Fibroblast of skin of scalp (primary cell): ENCODE measurements at places on chromosomes 4 and X.
A peak's percentile ranks its signal among the peaks of the same experiment; 100 is the strongest.

DNA sequence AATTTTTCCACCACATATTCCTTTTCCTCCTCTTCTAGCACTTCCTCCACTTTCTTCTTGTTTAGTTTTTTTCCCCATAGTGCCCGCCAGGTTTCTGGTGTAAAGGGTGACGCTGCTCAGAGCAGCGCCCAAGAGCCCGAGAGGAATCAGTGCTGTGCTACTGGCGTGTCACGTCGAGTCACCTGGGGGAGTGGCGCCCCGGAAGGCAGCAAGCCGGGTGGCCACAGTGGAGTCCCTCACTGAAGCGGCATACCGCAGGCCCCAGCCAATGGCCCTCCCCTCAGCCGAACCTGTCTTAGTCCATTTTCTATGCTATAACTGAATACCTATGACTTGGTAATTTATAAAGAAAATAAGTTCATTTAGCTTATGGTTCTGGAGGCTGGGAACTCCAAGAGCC lies 51.5 kb downstream of the SPIN4 start:
- DNase-seq: no peak

GRCh38 chr4:112280386-112281056 lies 5.2 kb downstream of the TIFA start:
- DNase-seq: no peak

DNA sequence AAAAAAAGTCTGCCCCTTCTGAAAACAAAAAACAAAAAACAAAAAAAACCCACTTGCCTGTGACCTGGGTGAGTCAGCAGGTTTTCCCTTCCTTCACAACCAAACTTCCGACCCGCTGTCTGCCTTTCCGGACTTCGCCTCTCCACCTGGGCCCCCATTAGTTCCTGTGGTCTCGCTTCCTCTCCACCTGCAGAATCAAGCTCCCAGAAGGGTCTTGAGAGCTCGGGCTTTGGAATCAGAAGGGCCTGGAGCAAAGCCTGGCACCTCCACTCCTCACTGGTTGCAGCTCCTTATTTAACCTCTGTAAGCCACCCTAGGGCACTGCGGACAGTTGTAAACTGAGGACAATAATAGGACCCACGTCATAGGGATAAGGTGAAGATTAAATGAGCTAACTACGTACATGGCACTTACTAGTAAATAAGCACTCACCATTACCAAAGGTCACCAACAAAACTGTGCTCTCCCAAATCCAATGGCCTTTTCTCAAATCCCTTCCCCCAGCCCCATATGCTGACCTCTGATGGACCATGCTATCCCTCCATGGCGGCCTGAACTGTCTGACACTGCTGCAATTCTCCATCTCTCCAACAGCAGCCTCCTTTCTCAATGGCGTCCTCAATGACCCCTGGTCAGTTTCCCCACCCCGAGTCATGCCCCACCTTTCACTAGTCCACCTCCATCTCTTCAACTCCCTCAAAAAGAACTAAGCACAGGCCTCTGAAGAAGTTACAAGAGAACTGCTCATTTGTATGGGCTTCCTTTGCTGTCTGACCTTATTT lies 64.2 kb downstream of the IRF2 start:
- no peak for DNase-seq

- DNase-seq: no peak
Observed at GRCh38 chr4:42142591-42142990, 9.9 kb downstream of the BEND4 start.

GRCh38 chr4:129384974-129385373 lies 289.0 kb downstream of the C4orf33 start:
- no peak for DNase-seq

DNA sequence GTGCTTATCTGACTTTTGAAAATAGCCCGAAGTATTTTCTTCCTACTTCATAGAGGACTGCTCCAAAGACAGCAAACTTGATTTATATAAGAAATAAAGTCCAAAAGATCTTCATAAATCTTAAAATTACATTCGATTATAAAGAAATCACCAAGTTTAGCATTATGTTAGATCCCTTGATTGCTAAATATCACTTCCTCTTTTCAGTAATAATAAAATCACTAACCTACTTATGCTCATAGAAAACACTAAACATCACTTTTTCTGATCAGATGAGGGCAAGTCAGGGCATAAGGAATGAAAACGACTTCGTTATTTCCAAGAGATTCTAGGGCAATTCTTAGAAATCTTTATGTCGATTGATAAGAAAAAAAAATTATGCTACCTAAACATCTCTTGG lies 32.0 kb downstream of the DYNLT3 start:
- no peak for DNase-seq

GRCh38 chrX:153981771-153982533 lies 9.4 kb downstream of the TMEM187 start:
- DNase-seq: no peak

DNA sequence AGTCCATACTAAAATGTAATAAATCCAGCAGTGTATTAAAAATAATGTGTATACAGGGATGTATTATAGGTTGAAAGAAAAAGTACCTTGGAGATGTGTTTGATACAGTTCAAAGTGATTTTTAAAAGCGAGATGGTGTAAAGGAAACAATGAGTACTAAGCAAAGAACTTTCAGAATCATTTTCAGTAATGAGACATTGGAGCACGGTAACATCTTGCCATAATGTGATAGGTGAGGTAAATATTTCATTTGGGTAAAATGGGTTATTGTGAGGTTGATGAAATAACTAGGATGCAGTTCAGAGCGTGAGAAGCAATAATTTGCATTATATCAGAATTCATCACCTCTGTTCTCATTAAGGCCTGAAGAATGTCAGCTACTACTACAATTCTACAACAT lies 25.9 kb downstream of the EIF2S3 start:
- DNase-seq: no peak

- DNase-seq: peak; percentile 20
Observed at GRCh38 chr4:91330555-91331137, 973.1 kb upstream of the GRID2 start.

DNA sequence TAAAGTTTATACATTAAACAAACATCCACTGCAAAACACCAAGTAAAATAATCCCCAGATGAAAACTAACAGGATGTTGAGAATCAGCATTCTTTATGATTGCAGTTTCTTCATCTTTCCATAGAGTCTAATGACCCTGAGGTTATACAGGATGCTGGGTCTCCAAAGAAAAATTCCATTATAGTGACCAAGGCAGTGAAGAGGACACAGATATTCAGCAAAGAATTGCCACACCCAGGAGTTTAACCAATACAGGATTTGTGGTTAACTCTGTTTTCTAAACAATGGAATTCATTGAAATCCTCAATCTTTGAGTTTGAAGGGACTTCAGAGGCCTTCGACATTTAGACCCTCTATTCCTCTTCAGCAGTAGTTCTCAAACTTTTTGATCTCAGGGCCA lies 76.2 kb upstream of the ESX1 start:
- peak; percentile 58 for DNase-seq

- no peak for DNase-seq
Observed at GRCh38 chrX:132173647-132174046, 45.6 kb downstream of the RAP2C start.

DNA sequence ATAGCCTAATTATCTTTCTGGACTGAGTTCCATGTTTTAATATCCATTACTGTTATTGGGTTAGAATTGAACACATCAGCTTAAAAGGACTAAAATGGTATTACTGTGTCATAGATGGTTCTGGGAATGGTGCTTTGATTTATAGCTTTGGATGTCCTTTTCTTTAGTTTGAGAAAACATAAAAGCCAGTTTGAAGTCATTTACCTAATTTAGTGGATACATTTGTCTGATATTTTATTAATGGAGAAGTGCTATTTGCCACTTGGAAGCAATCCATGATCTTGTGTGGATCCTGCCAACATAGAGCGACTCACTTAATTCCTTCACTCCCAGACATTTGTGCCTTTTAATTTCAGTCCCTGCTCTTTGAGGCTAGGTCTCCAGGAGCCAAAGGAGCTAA lies 212.4 kb upstream of the PACRGL start:
- DNase-seq: peak; percentile 40

- no peak for DNase-seq
Observed at GRCh38 chrX:151175283-151176062, 911 bp upstream of the GPR50 start.

GRCh38 chr4:144740316-144740715 lies 94.4 kb downstream of the HHIP start:
- DNase-seq: no peak

GRCh38 chrX:96861218-96861617 lies 22.5 kb upstream of the RPA4 start:
- no peak for DNase-seq

DNA sequence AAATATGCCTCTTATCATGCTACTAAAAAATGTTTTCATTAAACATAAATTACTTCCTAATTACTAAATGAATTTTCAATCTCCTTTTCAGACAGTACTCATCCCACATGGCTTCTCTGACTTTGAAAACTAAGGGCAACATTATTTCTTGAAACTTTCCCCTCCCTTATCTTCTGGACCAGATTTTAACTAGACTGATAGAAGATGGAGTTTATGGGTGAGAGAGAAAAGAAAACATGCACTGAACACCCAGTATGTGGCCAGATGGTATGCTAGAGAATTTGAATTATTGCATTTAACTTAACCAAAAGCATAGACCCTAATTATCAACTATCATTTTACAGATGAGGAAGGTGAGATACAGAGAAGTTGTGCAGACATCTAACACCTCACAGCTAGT lies 16.8 kb downstream of the CNOT6L start:
- no peak for DNase-seq
